ENCODE measurements at places on chromosomes 7 and 10.

- DNase-seq = no peak
Measured at GRCh38 chr10:71705582-71705981, 14.0 kb downstream of the C10orf105 start.

DNA sequence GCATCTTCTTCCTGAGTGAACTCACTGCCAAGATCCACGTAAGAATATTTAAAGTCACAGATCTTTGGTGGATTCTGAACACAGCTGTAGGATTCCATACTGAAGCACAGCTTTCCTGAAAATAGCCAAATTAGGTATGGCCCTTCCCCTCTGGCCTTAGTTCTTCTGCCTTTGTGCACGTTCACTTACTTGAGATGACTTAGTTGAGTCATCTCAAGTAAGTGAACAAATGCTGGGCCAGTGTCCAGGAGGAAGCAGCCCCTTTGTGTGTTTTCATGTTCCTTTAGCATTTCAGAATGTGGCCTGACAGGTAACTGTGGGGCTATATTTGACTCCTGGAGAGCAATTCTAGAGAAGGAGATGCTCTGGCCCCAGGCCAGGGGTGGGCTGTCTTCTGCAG is 51.5 kb downstream of the CCNY start:
- DNase-seq = no peak

- DNase-seq = no peak
Measured at GRCh38 chr7:116950889-116951351, 2.4 kb upstream of the ST7 start.

- DNase-seq = no peak
Measured at GRCh38 chr10:15898046-15898445, 37.7 kb upstream of the MINDY3 start.

DNA sequence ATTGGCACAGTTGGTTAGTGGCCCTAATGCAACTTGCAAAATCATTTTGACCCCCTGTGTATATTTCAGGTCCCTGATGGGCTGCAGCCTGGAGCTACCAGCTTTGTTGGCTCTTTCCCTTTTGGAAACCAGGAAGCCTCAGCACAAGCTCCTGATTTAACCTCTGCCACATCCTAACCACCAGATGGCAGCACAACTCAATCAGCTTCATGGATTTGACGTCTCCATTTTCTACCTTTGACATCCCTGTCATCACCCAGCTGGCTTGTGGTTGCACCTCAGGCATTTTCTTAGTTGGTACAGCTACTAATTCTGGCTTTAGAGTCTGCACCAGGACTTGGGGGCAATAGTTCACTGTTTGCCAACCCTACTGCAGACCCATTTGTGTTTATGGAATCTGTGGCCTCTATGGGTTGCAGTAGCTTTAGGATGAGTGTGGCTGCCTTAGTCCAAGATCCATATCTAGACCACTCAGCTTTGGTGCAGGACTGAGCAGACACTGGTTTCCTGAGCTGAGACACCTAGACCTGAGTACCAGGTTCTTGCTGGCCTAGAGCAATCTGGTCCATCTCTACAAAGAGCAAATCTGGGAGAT is 456.2 kb downstream of the REEP3 start:
- no peak for DNase-seq

All from stimulated activated CD4-positive, alpha-beta T cell treated with anti-CD3 and anti-CD28 coated beads, Interleukin-1b, Interleukin-23, amount 100 ng/mL, for 1 hour (primary cell).